ENCODE measurements at places on chromosomes 2 and 18.

- DNase-seq = no peak
Observed at GRCh38 chr2:217622205-217623060, 380.4 kb downstream of the TNS1 start.

GRCh38 chr2:113240150-113240914 is 38.4 kb downstream of the PAX8 start:
- peak; percentile 95 for DNase-seq

DNA sequence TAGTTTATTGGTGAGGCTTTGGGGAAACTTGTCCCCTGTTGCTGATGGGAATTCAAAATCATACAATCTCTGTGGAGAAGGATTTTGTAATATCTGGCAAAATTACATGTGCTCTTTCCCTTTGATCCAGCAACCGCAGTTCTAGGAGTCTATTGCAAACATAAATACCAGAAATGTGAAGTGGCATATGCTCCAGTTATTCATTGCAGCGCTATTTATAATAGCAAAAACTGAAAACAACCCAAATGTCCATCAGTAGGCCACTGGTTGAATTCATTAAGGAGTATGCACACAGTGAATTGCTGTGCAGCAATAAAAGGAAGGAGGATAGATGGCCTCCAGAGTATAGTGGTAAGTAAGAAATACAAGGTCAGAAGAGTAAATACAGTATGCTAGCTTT is 76.5 kb downstream of the HNRNPLL start:
- DNase-seq = no peak

DNA sequence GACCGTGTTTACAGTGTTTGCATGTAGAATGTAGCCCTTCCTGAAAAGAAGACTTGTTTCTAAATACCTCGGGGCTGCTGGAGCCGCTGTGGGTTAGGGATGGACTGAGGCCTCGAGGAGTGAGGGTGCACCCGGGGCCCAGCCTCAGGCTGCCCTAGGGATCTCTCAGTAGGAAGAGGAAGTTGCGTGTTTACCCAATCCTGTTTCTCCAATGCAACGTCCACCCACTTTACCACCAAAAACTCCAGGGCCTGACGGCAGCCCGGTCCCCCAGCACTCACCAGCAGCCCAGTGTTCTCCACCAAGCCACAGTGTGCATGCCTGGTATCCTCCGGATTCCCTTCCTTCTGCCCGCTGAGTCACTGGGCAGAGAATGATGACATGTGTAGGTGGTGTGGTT is 255.8 kb downstream of the GLI2 start:
- DNase-seq = peak; percentile 2

DNA sequence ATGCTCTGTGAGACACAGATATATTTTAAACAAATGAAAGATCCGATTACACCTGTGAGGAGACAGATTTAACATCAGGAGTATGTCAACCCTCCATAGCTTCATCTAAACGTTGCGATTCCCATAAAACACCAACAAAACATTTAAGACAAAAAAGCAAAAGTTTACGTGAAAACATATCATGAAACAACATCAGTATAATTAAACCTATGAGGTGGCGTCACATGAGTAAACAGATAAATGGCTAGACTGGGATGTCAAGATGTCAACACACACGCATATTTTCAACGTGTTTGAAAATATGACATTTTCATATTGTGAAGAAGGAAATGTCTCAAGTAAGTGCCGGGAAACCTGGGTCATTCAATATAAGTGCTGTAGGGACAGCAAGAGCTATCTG is 25.5 kb upstream of the GPC1 start:
- DNase-seq = no peak

- no peak for DNase-seq
Observed at GRCh38 chr2:188517549-188518215, 226.0 kb downstream of the GULP1 start.

- DNase-seq = no peak
Observed at GRCh38 chr18:70636991-70637390, 348.1 kb downstream of the SOCS6 start.
